Pons (tissue), 1 donor: ENCODE measurements at places on chromosomes 6 and 20.

GRCh38 chr6:71457929-71458328, 169.3 kb downstream of the OGFRL1 start:
- DNase-seq, result no peak

- no peak for DNase-seq
Observed at GRCh38 chr6:111322145-111322544, 160.9 kb downstream of the REV3L start.

DNA sequence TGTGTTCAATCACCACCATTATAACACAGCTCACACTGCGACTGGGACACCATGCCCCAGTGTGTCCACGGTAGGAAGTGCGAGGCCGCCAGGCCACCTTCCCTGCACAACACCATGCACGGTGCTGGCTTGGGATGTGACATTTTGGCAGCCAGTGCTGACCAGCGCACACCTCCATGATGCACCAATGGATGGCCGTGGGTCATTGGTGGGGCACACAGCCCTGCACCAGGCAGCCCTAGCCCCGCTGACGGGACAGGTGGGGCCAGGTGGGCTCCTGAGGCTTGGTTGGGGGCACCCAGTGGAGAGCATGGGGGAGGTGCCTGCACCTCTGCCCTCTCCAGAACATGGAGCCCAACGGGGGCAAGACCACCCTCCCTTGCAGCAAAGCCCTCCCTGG, 18.2 kb upstream of the FRMD1 start:
- no peak for DNase-seq

GRCh38 chr20:5687884-5688283, 62.3 kb upstream of the SHLD1 start:
- peak; percentile 39 for DNase-seq

GRCh38 chr6:167849846-167850459, 23.2 kb downstream of the AFDN start:
- no peak for DNase-seq

DNA sequence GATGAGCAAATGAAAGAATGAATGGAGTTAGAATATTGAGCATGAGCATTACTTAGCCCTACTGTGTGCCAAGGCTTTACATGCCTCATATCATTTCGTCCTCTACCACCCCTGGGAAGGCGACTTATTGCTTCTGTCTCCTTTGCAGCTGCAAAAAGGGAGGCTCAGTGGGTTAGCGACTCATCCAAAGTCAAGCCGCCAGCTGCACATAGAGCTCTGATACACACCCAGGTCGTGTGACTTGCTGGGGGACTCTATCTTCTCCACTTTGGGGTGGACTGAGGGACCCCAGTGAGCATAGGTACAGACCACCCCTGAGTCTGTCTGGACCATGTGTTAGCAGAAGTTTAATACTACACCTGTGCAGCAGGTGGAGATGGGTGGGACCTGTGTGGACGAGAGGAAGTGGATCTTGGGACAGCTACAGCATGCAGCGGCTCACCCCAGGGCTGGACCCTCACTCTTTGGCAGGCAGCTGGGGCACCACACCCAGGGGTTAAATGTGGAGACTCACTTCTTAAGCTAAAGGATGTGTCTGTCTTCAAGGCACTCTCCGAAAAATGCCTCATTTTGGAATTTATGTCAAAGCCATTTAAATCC, 36.2 kb upstream of the ANGPT4 start:
- DNase-seq, result no peak

- DNase-seq, result peak; percentile 91
Observed at GRCh38 chr6:163413345-163414116, 987 bp upstream of the QKI start.

- DNase-seq, result no peak
Observed at GRCh38 chr6:9161731-9162130, 726.4 kb upstream of the SLC35B3 start.

DNA sequence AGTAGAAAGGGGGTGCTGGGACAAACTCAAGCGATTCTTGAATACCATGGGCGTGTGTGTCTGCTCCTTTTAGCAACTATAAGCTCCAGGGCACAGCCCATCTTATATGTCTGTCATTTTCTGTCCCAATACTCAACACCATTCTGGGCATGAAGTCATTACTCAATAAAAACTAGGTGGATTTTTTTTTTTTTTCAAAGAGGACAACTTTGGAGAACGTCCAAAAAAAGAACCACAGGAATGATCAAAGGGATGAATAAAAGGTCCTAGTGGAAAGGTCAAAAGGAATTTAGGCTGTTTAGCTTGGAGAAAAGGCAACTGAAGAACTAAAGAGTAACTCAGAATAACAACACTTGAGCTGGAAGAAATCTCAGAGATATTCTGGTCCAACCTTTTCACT, 24.4 kb downstream of the UQCC1 start:
- no peak for DNase-seq

DNA sequence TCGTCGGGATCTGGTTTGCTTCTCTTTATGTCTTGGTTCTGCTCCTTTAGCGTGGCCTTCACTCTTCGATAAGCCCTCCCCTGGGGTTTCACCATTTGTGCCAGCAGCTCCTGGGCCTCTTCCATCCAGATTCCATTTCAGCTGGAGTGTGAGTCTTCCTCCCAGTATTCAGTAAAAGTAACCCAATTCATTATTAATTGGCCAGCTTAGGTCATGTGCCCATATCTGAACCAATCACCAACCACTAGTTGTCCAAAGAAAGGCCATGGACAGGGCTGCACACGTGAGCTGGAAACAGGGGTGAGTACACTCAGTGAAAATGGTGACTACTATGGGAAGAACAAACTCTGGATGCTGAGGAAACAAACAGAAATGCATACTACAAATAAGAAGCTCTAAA, 2.8 kb upstream of the DOK5 start:
- no peak for DNase-seq

- DNase-seq, result no peak
Observed at GRCh38 chr6:130099119-130099518, 80.7 kb downstream of the L3MBTL3 start.

DNA sequence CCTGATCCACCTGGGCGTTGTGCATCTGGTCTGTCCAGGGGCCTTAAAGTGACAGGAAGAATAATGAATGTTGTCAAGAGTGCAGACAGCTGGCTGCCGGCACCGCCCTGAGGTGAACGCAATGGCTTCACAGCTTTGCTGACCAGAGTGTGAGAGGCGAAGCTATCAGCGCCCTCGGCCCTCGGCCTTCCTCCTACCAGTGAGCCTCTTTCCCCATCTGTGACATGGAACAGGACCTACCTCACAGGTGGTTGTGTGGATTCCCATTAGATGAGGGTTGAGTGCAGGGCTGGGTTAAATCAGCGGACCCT, 54.8 kb downstream of the CTCFL start:
- no peak for DNase-seq

GRCh38 chr6:130655586-130655985, 171.6 kb upstream of the SMLR1 start:
- DNase-seq, result no peak

- DNase-seq, result peak; percentile 63
Observed at GRCh38 chr6:137223370-137224131, 4.4 kb upstream of the IFNGR1 start.

DNA sequence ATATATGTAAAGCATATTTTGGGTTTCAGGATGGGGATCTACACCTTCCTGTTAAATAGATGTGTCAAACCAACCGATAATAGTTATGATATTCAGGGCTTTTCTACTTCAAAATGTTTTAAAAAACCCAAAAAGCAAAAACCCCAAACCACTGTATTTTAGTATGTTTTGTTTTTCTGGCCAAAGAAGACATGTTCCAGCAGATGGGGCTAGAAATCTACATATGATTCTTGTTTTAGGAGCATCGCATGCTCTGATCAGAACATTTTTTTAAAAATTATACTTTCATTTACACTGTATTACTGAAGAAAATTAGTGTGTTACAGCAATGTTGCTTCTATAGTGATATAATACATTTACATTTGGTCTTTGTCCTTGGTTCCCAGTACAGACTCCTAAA, 11.0 kb downstream of the RMND1 start:
- peak; percentile 45 for DNase-seq

DNA sequence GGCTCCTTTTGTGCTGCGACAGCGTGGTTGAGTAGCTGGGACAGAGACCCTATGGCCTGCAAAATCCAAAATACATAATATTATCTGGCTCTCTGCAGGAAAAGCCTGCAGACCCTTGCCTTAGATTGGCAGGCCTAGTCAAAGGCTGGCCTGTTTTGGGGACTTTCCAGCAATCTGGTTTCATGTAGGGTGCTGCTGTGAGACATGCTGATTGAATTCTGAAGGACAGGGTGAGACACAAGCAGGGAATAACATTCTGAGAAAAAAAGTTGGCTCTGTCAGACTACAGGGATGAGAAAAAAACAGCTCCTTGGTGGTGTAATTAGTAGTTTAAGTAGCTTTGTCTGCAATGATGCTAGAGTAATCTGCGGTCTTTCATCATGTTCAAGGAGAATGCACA, 402.7 kb upstream of the AGPAT4 start:
- DNase-seq, result no peak

DNA sequence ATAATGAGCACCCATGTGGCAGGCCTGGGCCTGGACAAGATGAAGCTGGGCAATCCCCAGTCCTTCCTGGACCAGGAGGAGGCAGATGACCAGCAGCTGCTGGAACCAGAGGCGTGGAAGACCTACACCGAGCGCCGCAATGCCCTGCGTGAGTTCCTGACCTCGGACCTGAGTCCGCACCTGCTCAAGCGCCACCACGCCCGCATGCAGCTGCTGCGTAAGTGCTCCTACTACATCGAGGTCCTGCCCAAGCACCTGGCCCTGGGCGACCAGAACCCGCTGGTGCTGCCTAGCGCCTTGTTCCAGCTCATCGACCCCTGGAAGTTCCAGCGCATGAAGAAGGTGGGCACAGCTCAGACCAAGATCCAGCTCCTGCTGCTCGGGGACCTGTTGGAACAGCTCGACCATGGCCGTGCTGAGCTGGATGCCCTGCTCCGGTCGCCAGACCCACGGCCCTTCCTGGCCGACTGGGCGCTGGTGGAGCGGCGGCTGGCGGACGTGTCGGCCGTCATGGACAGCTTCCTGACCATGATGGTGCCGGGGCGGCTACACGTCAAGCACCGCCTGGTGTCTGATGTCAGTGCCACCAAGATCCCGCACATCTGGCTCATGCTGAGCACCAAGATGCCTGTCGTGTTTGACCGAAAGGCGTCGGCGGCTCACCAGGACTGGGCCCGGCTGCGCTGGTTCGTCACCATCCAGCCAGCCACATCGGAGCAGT, 1.9 kb downstream of the FNDC11 start:
- no peak for DNase-seq

GRCh38 chr20:48075591-48076174, 290.4 kb upstream of the SULF2 start:
- DNase-seq, result no peak

DNA sequence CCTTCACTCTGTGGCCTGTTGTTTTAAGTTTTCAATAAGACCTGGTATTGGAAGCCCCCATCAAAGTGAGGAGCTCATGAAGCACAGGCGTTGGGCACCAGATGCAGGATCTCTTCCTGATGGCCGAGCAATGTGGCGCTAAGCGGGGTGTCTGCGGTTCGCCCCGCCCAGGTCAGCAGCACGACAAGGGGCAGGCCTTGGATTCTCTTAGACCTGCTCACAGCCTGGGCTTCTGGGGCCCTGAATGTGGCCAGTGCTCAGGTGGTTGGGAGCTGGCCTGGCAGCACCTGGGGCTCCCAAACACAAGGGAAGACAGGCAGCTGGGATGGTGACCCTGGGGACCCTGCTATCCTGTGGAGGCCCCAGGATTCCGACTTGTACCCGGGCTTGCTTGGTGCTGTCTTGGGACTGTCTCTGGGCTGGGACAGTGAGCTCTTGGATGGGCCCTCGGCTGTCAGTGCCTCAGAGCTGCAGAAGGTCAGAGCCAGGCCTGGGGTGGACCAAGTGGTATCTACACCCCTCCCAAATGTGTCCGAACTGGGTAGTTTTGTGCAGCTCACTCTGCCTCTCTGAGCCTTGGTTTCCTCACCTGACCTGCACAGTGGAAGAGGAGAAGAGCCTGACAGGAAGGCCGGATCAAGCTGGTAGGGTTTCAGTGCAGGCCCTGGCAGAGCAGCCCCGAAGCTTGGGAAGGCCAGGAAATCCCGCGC, 69.1 kb downstream of the PHACTR3 start:
- no peak for DNase-seq

DNA sequence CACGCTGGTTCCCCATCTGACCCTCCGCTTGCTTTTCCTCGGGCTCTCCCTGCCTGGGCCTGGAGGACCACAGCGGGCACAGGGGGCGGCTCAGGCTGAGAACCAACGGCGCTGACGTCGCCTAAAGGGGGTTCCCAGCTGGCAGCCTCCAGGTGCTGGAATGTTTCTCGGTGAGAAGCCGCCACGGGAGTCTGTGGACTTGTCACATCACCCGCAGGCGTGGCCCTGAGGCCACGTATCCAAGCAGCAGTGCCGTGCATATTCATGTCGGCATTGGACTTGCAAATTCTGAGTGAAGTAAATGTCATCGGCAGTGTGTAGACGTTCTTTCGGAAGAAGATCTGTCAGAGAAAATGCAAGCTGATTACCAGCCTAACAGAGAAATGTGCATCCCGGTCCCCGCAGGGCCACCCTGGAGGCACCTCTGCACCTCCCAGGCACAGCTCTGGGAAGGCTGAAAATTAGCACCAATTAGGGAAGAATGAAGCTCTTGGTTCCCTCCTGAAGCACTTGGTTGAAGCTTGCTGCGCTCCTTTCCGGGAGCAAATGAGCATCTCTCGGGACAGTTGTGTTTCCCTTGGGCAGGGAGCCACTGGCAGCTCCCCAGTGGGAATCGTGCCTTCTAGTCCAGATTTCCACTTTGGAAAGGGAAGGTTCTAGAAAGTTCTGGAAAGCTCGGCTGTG, 24.3 kb downstream of the NTSR1 start:
- no peak for DNase-seq

DNA sequence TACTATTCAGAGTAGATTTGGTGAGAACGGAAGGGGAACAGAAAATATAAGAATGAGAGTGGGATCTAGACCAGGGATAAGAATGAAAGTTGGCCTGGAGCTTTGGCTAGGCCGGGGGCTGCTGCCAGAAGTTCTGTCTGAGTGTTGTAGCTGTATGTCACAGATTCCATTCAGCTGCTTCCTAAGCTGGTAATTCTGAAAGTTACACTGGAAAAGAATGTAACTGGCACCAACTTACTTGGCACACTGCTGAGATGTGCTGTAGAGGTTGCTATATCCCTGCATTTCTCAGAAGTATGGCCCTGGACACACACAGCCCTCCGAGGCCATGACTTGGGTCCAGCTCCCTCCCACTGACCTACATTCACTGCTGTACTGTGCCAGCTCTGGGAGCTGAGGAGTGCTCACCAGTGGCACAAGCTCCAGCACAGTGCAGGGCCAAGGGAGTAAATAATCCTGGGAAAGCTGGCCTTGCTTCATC, 25.8 kb upstream of the TMEM217 start:
- peak; percentile 64 for DNase-seq

GRCh38 chr20:12199703-12200102, 282.0 kb downstream of the BTBD3 start:
- DNase-seq, result no peak

- DNase-seq, result peak; percentile 38
Observed at GRCh38 chr6:23533944-23534343, 592.1 kb upstream of the NRSN1 start.
